A549 treated with Mapracorat at 1 μM for 4 hours (cell line): ENCODE measurements at places on chromosomes 6 and 20. TPM values are rescaled to one million over a fixed set of nuclear protein-coding genes. Genes with fewer than 3 reads are reported as not detected.

The TRAM2 gene
- 29.7 to 36.7 TPM (median 34.3 TPM) in 5 replicates for total RNA-seq

The FRK gene
- 1.1 to 1.3 TPM (median 1.2 TPM) in 5 replicates for total RNA-seq

The TRIM10 gene
- total RNA-seq, result not detected in 5 replicates

The F13A1 gene
- total RNA-seq, result not detected in 5 replicates

The MRPS26 gene
- total RNA-seq, result 107 to 165 TPM (median 150 TPM) in 5 replicates

The CRISP3 gene
- not detected in 5 replicates for total RNA-seq

The TTBK1 gene
- 0.02 to 0.07 TPM (median 0.04 TPM) in 5 replicates for total RNA-seq

The OR11A1 gene
- total RNA-seq, result not detected in 5 replicates

The NUP153 gene
- total RNA-seq, result 27.5 to 32.9 TPM (median 29.4 TPM) in 5 replicates

The CBFA2T2 gene
- total RNA-seq, result 4.4 to 6.9 TPM (median 5.9 TPM) in 5 replicates

The GSTA1 gene
- total RNA-seq, result not detected in 5 replicates

The BPIFB4 gene
- total RNA-seq, result not detected in 5 replicates

The PDE10A gene
- 23.4 to 29.8 TPM (median 27.4 TPM) in 5 replicates for total RNA-seq

The ALDH8A1 gene
- total RNA-seq, result 0.07 to 0.25 TPM (median 0.16 TPM) in 5 replicates

The CEP57L1 gene
- 5.5 to 9.2 TPM (median 8.5 TPM) in 5 replicates for total RNA-seq

The SLC22A3 gene
- 40.2 to 49.9 TPM (median 44.7 TPM) in 5 replicates for total RNA-seq

The IYD gene
- not detected in 5 replicates for total RNA-seq

The ULBP3 gene
- 3.7 to 4.2 TPM (median 3.7 TPM) in 5 replicates for total RNA-seq

The TAP1 gene
- 33.5 to 40.6 TPM (median 35.1 TPM) in 5 replicates for total RNA-seq

The EDN3 gene
- total RNA-seq, result 2.8 to 3.3 TPM (median 3.0 TPM) in 5 replicates

The PHACTR3 gene
- total RNA-seq, result 0.22 to 0.32 TPM (median 0.24 TPM) in 5 replicates

The SLC22A2 gene
- 0.10 to 0.15 TPM (median 0.12 TPM) in 3 of 5 replicates, not detected in the others for total RNA-seq

The EDEM2 gene
- 49.7 to 55.3 TPM (median 54.3 TPM) in 5 replicates for total RNA-seq

The GNMT gene
- total RNA-seq, result 0.22 to 0.30 TPM in 2 of 5 replicates, not detected in the others

The DNAH8 gene
- not detected in 5 replicates for total RNA-seq

The SAMD5 gene
- 0.43 to 0.88 TPM (median 0.60 TPM) in 5 replicates for total RNA-seq

The ATF6B gene
- 26.5 to 36.2 TPM (median 33.1 TPM) in 5 replicates for total RNA-seq

The NPBWR2 gene
- total RNA-seq, result not detected in 5 replicates
